IPS DF 6.9 (cell line): ENCODE measurements at places on chromosomes 7 and 10.
A peak's percentile ranks its signal among the peaks of the same experiment; 100 is the strongest.

- DNase-seq: no peak
Observed at GRCh38 chr7:47843291-47843690, 105.0 kb downstream of the PKD1L1 start.

DNA sequence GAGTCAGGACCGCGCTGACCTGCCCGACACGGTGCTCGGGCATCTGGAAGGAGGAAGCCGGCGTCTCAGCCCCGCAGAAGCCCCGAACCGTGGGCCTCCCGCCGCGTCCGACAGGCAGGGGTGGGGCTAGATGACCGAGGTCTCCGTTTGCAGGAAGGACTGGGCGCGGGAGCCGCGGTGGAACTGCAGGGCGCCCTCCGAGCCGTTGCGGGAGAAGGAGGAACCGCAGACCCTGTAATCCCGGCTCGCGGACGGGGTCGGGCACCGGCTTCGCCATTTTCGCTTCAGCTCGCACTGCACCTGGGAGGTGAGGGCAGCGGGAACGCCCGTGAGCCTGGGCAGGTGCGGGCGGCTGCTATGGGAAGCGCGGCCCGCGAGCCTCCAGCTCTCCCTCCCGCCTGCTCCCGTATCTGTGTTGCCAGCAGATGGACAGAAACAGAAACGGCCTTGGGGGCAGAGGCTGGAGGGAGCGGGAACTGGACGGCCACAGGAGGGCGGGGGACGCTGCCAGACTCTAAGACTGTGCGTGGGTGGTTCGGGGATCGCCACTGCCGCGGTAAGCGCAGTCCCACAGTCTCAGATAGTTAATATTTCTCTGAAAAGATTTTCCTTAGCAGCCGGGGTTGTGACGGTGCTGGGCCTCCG lies 114.1 kb downstream of the VIPR2 start:
- peak; percentile 39 for DNase-seq

DNA sequence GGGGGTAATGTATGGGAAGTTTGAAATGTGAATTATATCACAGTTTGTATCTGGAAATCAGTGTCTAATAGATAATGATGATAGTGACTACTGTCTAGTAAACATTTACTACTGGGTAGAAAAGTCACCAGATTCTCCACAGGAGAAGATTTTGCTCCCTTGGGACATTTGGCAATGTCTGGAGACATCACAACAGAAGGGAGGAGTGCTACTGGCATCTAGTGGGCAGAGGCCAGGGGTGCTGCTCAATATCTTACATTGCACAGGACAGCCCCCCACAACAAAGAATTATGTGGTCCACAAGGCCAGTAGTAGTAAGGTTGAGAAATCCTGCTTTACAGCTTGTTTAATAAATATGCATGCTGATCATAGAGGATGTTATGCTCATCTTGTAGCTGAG lies 92.3 kb upstream of the PRPS1L1 start:
- DNase-seq: no peak

DNA sequence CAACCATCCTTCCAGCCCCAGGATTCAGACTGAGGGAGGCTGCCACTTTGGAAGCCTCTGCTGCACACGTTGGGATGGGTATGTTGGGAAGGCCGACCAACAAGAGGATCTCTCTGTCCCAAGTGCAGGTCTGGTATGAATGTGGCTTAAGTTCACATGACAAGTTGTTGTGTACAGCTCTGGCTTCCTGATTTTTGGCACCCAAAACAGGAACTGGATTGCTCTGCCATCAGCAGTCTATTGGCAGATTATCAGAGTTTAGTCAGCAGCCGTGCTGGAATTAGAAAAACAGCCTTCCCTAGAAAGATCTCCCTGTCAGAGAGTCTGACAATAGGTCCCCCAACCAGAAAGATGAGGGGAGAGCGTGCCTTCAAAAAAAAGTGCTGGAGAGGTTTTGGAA lies 66.9 kb downstream of the GOLGA7B start:
- no peak for DNase-seq

- DNase-seq: no peak
Observed at GRCh38 chr10:44952779-44953231, 6.8 kb upstream of the RASSF4 start.
